ENCODE measurements at places on chromosomes 3 and 15. TPM values are rescaled to one million over a fixed set of nuclear protein-coding genes. Genes with fewer than 3 reads are reported as not detected.

DNA sequence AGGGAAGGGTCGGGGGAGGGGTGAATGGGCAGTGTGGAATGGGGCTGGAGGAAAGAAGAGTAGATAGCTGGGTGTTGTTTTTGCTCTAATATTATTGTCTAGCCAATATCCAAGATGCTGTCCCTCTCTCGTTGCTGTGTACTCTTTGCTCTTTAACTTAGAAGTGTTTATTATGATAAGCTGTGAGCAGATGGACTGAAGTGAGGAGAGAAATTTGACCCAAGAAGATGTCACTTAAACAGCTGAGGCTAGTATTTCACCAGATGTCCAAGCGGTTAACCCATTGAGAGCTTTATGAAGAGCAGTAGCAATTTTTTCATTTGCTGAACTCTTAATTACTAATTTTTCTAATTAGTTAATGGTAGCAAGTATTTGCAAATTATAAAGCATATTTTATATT, 212.2 kb upstream of the TP63 start:
- H3K36me3 ChIP-seq: no peaks in the 10 kb centered on the region
- H3K27me3 ChIP-seq: no peaks in the 10 kb centered on the region
- DNase-seq: no peak
- H3K27ac ChIP-seq: no peak overlapping the region

DNA sequence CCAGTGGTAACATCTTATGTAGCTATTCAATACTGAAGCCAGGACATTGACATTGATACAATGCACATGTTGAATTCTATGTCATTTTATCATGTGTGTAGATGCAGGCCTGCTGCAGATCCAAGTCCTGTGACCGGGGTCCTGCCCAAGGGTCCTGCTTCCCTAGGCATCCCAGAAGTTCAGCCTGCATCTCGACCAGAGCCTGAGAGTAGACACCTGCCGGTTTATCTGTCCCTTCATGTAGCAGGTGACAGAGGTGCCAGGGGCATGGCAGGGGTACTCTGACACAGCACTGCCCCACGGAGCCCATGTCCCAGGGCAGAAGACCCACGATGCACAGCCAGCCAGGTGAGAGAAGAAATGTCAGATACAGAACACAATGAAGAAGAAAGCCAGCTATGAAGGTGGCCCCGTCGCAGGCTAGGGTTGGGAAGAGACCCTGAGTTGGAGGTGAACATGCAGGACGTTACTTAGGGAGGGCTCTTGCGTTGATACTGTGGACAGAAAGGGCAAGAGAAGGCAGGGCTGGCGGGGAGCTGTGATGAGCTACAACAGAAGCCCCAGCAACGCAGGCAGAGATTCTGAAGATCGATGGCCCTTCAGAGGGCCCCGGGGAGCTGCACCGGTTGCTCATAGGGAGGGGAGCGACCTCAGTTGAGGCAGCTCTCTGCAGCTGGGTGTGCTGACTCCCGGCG, 51.0 kb downstream of the TPRA1 start:
- H3K36me3 ChIP-seq: no peaks in the 10 kb centered on the region
- no peak overlapping the region for H3K27ac ChIP-seq
- DNase-seq: no peak
- no peak overlapping the region for H3K4me3 ChIP-seq
- peaks cover 35% of the 10 kb centered on the region for H3K27me3 ChIP-seq
- peaks cover 17% of the 10 kb centered on the region for H3K4me1 ChIP-seq

DNA sequence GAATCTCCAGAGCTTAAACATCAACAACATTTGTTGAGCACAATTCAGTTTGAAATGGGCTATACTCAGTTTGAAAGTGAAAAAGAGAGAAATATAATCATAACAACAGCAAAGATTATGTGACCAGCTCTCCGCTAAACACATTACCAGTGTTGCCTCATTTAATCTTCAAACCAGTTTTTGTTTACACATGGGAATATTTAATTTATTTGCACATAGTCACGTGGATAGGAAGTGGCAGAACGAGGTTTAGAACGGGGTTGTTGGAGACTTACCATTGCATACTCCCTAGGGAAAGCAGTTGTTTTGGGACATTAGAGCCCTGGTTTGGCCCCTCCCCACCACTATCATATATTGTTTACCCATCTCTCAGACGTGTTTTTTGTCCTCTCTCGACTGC, 77.2 kb downstream of the IL1RAP start:
- peaks cover 23% of the 10 kb centered on the region for H3K4me1 ChIP-seq
- no peaks in the 10 kb centered on the region for H3K27me3 ChIP-seq
- DNase-seq: no peak
- no peak overlapping the region for H3K4me3 ChIP-seq
- no peaks in the 10 kb centered on the region for H3K36me3 ChIP-seq

GRCh38 chr15:70066447-70066846, 31.3 kb downstream of the TLE3 start:
- DNase-seq: no peak
- no peak overlapping the region for H3K27ac ChIP-seq
- H3K36me3 ChIP-seq: peaks cover 38% of the 10 kb centered on the region
- H3K4me3 ChIP-seq: no peak overlapping the region

GRCh38 chr3:129017484-129017899, 16.4 kb downstream of the EFCC1 start:
- no peak overlapping the region for H3K27ac ChIP-seq
- H3K27me3 ChIP-seq: peaks cover 48% of the 10 kb centered on the region
- DNase-seq: no peak
- H3K36me3 ChIP-seq: no peaks in the 10 kb centered on the region
- H3K4me3 ChIP-seq: no peak overlapping the region
- H3K4me1 ChIP-seq: peaks cover 32% of the 10 kb centered on the region

PCSK6 gene
- total RNA-seq: 42.5 TPM

SCN11A gene
- not detected for total RNA-seq
